ENCODE measurements at places on chromosomes 11 and 22. TPM values are rescaled to one million over a fixed set of nuclear protein-coding genes. Genes with fewer than 3 reads are reported as not detected.

Gene GSTP1
- 209 TPM for total RNA-seq

Gene DMC1
- 12.3 TPM for total RNA-seq

Gene MUC2
- total RNA-seq: not detected

Gene ADM2
- 3.7 TPM for total RNA-seq

Gene GGTLC3
- not detected for total RNA-seq

Gene MAPK12
- total RNA-seq: 2.9 TPM
